ENCODE measurements at places on chromosomes 1 and 21.

GRCh38 chr1:199223936-199224335 lies 585.1 kb downstream of the PTPRC start:
- no peak for DNase-seq

DNA sequence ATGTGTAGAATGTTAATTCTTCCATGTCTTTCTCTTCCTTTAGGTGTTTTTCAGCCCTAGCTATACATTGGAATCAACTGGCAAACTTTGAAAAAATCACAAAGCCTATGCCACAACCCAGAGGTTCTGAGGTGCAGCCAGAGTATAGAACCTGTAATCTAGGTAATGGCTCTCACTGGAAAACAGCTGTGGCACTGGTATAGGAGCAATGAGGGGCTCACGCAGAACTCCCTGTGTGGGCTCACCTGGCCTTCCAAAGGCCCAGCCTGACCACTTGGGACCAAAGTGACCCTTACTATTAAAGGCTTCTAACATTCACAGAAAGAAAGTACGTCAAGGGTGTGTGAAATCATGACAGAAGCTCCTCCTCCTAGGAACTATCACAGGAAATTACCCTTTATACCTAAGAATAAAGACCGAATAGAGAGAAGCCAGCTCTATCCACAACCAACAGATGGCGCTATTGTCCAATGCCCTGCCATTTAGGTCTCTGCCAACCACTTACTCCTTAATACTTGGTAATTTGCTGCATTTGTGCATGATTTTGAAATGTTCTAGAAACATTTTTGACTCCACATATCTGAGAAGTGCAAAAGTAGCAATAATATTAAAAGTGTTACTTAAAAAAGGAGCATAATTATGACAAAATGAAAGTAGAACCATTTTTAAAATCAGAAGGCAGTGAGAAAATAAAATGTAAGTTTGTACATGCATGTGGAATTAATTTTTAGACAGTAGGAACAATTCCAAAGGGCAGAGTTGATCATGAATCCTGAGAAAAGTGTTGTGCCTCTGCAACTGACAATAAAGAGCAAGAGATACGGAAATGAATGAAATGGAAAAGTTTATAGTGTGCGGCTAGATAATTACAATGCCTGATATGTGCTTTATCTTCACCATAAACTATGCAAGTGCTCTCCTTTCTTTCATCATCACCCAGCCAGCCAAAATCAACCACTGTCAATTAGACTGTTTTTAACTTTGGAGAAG lies 93.1 kb upstream of the HAO2 start:
- no peak for DNase-seq

GRCh38 chr1:223702735-223703667 lies 9.3 kb upstream of the CAPN2 start:
- DNase-seq, result no peak

DNA sequence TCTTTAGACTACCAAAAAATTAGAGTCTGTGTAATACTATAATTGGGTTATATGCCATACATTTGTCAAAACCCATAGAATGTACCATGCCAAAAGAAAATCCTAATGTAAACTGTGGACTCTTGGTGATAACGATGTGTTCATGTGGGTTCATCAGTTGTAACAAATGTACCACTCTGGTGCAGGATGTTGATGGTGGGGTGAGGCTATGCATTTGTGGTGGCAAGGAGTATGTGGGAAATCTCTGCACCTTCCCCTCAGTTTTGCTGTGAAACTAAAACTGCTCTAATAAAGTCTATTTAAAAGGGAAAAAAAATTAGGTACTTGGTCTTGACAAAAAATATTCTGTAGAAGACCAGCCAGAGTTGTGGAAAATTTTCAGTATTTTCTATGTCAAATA lies 43.4 kb downstream of the INKA2 start:
- no peak for DNase-seq

- no peak for DNase-seq
Measured at GRCh38 chr21:26909972-26910371, 56.9 kb downstream of the ADAMTS5 start.

DNA sequence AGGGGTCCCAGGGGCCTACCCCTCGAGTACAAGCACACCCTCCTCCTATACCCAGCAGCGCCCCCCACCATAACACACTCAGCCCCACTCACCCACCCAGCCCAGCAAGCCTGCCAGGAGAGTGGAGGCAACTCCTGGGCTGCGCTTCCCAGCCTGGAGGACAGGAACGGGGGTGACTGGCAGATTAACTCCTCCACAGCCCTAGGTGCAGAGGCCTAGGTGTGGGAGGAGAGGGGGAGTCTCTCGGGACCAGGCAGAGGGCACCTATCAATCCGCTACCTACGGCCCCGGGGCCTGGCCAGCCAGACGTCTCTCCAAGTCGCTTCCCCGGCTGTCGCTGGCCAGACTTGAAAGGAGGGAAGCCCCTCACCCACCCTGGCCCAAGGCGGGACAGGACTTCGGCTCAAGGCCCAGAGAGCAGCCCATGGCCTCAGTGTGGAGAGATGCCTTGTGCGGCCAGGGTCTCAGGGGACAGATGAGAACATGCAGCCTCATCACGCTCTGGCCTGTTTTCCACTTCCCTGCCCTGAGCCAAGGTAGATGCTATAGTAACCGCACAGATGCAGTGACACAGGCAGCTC lies 24.9 kb downstream of the MATN1 start:
- DNase-seq, result no peak

DNA sequence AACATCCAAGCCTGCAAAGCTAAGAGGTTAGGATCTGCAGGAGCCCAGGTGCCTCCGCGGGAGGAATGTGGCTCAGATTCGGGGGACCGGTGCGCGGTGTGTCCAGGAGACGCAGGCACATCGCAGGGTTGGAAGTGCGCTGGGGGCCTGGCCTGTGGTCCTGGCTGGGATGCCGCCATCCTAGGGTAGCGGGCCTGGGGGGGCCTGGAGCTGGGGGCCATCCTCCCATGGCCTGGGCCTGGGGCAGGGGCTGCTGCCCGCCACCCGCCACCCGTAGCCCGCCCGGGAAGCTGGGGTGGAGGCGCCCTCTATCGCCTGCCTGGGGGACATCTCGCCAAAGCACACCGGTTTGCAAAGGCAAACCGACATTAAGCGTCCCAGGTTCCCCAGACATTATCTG lies 170.6 kb upstream of the ARHGEF16 start:
- DNase-seq, result no peak

GRCh38 chr1:197994907-197995407 lies 77.8 kb downstream of the LHX9 start:
- DNase-seq, result no peak

DNA sequence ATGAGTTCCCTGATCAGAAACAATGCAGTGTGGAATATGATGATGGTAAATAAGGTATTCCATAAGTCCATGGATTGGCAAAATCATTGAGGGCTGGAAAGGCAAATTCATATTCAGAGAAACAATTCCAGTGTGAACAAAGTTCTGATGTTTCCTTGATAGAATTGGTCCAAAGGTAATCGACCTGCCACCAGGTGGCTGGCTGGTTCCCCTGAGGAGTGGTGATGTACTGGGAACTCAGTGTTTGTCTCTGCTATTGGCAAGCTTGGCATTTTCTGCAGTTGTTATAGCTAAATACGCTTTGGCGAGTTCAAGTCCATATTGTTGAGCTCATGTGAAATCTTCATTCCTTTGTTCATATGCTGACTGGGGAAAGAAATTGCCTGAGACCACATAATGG lies 165.5 kb upstream of the PTGFR start:
- DNase-seq, result no peak

GRCh38 chr1:220928320-220928719 lies 49.1 kb downstream of the HLX start:
- no peak for DNase-seq

GRCh38 chr1:233269656-233270055 lies 25.9 kb downstream of the PCNX2 start:
- no peak for DNase-seq

GRCh38 chr1:69167876-69168275 lies 399.8 kb upstream of the LRRC7 start:
- no peak for DNase-seq

- DNase-seq, result no peak
Measured at GRCh38 chr1:208450958-208451357, 206.8 kb upstream of the PLXNA2 start.

- no peak for DNase-seq
Measured at GRCh38 chr1:211711315-211711705, 35.9 kb upstream of the NEK2 start.

DNA sequence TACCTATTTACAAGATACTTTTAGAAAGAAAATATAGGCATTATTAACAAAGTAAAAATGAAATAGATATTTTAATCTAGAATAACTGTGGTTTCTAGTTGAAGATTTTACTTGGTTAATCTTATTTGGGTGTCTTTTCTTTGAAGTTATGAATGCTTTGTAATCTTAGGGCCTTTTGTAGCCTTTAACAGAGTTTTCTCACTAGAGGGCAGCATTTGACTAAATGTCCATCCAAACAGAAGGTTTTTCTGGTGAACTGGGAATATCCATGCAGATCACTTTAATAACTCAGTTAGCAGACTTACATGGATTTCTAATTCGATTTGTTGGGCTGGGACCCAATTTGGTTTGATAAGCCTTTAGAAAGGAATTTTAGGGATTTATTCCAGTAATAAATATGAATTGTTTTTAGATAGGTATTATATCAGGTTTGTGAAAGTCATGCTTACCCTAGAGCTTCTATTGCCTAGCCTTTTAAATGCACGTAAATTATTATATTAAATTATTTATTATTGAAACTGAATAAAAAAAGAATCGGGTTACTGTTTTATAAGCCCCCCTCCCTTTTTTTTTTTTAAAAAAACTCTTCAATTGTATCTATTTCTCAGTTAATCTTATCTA lies 119.7 kb downstream of the ZNF326 start:
- no peak for DNase-seq

Data from stimulated activated CD8-positive, alpha-beta memory T cell treated with anti-CD3 and anti-CD28 coated beads, Interleukin-15, amount 100 ng/mL, for 24 hours (primary cell).